ENCODE measurements at places on chromosomes 3 and 15. TPM values are rescaled to one million over a fixed set of nuclear protein-coding genes. Genes with fewer than 3 reads are reported as not detected.
A peak's percentile ranks its signal among the peaks of the same experiment; 100 is the strongest.

- no peak for DNase-seq
Observed at GRCh38 chr3:312160-312733, 115.7 kb downstream of the CHL1 start.

- DNase-seq: no peak
Observed at GRCh38 chr3:31922962-31923361, 58.1 kb downstream of the OSBPL10 start.

- DNase-seq: no peak
Observed at GRCh38 chr3:100416176-100416575, 14.8 kb downstream of the LNP1 start.

DNA sequence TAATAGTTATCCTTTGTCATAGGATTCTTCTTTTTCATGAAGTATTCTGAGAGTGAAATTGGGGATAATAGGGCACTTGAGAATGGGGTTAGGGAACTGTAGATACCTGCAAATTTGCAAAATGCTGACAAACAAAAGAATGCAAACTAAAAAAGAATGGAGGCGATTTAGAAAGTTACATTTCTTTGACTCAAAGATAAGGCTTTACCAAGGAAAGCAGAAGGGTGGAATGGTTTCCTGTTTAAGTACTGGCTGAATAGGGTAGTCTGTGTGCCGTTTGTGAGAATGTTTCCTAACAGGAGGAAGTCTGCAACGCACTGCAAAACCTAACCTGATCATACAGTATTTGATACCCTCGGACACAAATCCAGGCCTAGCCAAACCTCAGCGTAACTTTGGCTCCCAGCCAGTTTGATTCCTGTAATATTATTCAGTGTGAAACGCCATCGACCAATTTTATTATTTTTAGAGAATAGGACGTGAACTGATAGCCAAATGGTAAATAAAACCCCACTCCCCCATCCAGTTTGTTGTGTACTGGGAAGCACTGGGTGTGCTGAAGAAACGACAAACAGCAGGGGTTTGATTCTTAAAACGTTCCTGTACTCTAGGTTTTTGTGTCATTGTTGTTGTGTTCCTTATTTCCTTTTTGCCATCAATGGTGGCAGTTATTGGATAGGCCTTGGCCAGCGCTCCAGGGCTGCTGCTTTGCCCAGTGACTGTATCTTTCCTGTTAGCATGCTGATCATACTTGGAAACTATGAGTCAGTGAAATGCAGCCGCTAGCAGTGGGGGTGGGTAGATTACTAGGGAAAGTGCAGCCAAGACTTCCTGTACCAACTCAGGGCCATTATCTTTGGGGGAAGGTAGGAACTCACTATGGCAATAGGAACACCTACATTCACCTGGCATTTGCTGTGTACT is 148.0 kb upstream of the TBL1XR1 start:
- DNase-seq: peak; percentile 91

- DNase-seq: peak; percentile 48
Observed at GRCh38 chr3:126112531-126113237, 28.8 kb upstream of the SLC41A3 start.

DNA sequence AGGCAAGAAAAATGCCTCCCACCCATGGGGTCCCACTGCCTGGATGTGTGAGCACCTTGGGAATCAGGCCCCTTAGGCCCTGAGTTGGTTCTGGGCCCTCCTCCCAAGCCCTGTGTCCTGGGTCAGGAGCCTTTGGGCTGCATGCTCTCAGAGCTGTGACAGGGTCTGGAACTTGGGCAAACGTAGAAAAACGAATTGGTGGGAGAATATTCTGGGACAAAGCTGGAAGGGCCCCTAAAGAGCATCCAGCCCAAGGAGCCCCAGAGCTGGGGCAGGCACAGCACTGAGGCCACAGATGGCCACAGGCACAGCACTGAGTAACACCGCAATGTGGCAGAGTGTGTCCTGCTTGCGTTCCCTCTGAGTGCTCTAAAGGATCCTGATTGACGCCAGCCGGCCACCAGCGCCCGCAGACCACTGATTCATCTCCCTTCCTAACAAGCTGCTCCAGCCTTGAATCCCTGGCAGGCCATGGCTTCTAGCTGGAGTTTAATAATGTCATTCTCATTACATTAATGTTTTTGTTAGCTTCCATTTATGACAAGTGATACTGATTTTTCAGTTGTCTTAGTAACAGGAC is 18.6 kb upstream of the SEC13 start:
- no peak for DNase-seq

- DNase-seq: no peak
Observed at GRCh38 chr3:107637416-107638183, 114.8 kb downstream of the BBX start.

- DNase-seq: no peak
Observed at GRCh38 chr3:17915341-17915740, 172.9 kb upstream of the TBC1D5 start.

GRCh38 chr15:45285413-45285812 is 33.4 kb downstream of the SLC28A2 start:
- DNase-seq: no peak

COL6A6 gene
- 0.75 TPM for polyA plus RNA-seq

DNA sequence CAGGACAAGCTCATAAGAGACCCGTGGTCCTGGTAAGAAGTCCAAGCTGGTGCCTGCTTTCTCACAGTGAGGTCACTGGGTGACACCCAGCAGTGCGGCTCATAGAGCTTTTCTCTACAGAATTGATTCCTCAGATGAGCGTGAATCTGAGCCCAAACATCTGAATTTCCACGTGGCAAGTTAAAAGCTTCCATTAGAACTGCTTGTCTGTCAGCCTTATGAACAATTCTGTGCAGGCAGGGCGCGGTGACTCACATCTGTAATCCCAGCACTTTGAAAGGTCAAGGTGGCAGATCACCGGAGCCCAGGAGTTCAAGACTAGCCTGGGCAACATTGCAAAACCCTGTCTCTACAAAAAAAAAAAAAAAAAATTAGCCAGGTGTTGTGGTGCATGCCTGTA is 113.1 kb upstream of the ABHD17C start:
- DNase-seq: no peak

DNA sequence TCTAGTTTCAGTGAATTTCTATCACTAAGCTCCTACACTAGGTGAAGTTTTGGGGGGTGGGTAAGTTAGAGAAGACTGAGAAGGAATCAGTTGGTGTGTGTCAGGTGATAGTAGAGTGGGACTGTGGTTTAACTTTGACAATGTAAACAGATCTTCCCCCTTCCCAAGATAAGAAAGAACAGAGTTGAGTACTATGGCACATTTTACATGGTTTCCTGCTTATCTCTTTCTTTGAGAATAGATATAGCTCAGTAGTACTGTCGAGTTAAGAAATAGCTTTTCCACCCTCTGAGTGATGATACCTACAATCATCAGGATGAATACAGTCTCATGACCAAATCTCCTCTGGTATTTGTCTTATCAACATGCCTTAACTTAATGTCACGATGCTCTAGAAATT is 42.8 kb downstream of the GAP43 start:
- DNase-seq: no peak

DNA sequence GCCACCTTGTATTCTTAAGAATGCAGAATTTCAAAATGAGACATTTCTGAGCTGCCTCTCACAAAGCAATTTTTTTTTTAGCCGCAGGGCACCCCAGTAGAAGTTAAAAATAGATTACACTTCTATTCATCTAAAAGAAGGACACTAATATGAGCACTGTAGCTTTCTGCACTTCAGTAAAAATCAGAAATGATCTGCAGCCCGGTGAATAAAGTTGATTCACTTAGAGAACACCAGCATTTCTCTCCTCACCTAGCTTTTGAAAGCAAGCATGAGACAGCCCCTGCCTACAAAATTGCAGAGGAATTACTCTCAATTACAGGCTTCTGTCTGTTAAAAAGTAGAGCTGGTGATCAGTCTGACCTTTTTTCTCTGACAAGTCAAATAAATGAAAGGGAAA is 1062.4 kb downstream of the FHIT start:
- no peak for DNase-seq

- DNase-seq: no peak
Observed at GRCh38 chr3:152496716-152497115, 228.0 kb downstream of the MBNL1 start.

- no peak for DNase-seq
Observed at GRCh38 chr15:83854950-83855707, 201.2 kb downstream of the ADAMTSL3 start.

DNA sequence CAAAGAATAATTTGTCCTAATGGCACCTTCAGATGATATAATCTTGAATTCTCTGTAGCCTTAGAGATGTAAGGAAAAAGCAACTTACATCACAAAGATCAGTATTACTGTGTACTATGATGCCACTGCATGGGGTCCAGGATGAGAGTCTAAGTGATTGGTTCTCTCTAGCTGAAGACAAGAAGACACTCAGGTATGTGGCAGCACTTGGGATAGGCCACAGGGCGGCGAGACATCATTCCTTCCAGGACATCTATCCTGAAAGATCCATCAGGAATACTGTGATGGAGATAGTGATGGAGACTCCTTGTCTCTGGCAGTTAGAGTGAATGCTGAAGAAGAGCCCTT is 2.5 kb downstream of the CD200 start:
- no peak for DNase-seq

DNA sequence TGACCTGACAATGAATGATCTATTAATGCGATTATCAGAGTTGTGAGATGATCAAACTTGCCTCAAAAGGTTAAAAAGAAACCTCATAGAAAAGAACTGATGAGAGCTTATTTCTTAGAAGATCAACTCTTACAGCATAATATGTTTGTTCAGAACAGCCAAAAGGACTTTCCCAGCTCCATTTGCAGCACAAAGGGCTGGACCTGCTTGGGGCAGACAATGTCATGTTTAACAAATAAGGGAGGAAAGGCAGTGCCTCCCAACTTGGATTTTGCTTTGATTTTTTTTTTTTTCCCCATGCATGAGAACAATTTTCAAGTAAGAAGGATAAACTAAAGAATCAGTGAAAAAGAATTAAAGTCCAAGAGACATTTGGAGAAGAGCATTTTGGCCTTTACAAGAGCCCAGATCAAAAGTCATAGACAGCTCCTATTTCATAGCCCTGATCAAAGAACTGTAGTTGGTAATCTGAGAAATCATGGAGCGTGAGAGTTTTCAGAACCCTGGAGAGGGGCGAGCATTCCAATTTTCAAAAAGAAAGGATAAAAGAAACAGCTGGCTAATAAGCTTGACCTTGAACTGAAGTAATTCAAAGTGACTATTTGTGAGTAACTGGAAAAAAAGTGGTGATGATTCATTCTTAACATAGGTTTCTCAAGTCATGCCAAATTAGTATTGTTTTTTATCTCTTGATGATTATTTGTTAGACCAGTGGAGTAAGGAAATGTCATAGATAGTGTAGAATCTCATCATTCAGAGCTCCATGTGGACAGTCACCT is 136.0 kb upstream of the CFAP20DC start:
- DNase-seq: no peak

DNA sequence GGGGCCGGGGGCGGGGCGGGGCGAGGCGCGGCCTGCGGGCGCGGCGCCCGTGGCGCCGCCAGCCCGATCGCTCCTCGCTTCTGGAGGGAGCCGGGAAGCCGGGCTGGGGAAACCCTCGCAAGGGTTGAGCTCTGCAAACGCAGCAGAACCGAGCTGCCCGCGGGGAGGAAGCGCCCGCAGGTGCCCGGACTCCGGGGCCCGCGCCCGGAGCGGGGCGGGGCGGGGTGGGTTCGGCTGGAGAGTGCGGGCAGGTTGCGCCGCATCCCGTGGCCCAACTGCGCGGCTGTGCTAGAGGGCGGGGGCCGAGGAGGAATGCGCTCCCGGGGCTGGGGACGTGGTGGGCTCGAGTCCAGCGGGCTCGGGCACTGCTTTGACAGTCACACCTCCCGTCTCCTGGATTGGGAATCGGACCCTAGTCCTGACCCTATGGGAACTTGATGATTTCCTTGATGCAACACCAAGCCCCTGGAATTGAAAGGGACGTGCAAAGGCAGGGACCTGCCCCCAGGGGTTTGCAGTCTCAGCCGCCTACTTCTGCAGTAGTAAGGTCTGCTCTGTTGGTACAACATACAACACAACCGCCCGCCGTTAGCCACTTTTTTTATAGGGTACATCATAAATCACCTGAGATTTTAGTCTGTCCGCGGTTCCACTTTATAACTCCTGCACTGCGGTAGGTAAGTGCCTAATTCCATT is 34.3 kb downstream of the ZBTB38 start:
- DNase-seq: peak; percentile 90

- DNase-seq: no peak
Observed at GRCh38 chr15:84949043-84949442, 32.6 kb upstream of the PDE8A start.

DNA sequence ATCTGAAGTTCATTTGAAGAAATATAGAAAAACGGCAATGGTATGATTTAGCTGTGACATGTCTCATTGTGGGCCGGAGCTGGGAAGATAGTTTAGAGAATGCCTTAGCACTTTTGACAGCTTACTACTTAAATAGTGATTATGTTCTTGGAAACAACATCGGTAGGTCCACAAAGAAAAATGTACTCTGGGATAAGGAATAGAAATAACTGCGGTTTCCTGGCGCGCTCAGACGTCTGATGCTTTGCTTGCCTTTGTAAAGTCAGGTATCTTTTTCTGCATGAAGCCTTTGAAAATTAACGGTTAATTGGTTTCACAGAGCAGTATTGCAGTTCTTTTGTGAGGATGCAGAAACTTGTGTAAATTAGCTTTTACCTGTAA is 1.4 kb downstream of the USP3 start:
- no peak for DNase-seq

GRCh38 chr3:88991496-88991895 is 115.9 kb upstream of the EPHA3 start:
- DNase-seq: no peak

HIGD2B gene
- not detected for polyA plus RNA-seq

GRCh38 chr3:2976212-2976611 is 134.0 kb downstream of the IL5RA start:
- DNase-seq: no peak

DNA sequence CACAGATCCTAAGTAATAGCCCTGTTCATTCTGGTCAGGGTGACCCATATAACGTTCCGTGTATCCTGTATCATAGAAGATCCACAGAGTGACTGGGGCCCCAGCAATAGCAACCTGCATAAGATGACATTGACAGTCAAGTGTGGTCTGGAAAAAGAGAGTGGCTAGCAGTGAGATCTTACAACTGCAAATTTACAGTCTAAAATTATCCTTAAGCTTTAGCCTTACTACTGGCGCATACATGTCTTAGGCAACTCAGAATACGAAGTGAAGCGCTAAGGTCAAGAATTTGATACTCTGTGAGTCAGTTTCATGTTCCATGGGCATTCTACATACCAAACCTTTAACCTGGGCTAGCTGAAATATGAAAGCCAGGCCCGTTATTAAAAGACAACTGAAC is 29.2 kb upstream of the IGDCC4 start:
- no peak for DNase-seq

DNA sequence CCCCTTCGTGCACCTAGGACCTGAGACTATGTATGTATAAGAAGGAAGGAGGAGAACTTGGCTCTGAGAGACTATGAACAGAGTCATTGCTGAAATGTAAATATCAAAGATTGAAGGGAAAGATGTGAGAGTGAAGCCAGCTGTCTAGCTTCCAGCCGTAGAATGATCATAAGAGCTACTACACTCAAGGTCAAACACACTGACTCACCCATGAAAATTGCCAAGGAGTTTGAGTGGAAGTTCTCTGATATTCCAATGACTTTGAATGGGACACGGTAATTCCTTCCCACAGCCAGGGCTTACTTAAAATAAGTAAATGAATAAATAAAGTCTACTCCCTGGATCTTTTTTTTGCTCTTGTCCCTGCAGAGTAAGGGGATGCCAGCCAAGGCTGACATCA is 398.9 kb upstream of the TPRG1 start:
- DNase-seq: no peak

ACTRT3 gene
- 1.3 TPM for polyA plus RNA-seq

ZIC4 gene
- 1.4 TPM for polyA plus RNA-seq

Data from aorta (tissue), 5 donors.